ENCODE measurements at places on chromosomes 6 and 20.

GRCh38 chr6:149285626-149286025 lies 31.9 kb upstream of the TAB2 start:
- DNase-seq, result no peak

GRCh38 chr6:61940919-61941318 lies 345.1 kb downstream of the KHDRBS2 start:
- no peak for DNase-seq

- DNase-seq, result no peak
Measured at GRCh38 chr6:22958677-22959076, 389.3 kb downstream of the HDGFL1 start.

- DNase-seq, result no peak
Measured at GRCh38 chr6:85726206-85726605, 83.5 kb upstream of the SYNCRIP start.

GRCh38 chr20:5626603-5627002 lies 123.6 kb upstream of the SHLD1 start:
- DNase-seq, result no peak

- peak; percentile 50 for DNase-seq
Measured at GRCh38 chr6:10720265-10720959, 2.5 kb upstream of the TMEM14C start.

GRCh38 chr20:50399917-50400704 lies 110.1 kb upstream of the PTPN1 start:
- DNase-seq, result no peak

- DNase-seq, result no peak
Measured at GRCh38 chr20:51840865-51841264, 38.5 kb upstream of the SALL4 start.

DNA sequence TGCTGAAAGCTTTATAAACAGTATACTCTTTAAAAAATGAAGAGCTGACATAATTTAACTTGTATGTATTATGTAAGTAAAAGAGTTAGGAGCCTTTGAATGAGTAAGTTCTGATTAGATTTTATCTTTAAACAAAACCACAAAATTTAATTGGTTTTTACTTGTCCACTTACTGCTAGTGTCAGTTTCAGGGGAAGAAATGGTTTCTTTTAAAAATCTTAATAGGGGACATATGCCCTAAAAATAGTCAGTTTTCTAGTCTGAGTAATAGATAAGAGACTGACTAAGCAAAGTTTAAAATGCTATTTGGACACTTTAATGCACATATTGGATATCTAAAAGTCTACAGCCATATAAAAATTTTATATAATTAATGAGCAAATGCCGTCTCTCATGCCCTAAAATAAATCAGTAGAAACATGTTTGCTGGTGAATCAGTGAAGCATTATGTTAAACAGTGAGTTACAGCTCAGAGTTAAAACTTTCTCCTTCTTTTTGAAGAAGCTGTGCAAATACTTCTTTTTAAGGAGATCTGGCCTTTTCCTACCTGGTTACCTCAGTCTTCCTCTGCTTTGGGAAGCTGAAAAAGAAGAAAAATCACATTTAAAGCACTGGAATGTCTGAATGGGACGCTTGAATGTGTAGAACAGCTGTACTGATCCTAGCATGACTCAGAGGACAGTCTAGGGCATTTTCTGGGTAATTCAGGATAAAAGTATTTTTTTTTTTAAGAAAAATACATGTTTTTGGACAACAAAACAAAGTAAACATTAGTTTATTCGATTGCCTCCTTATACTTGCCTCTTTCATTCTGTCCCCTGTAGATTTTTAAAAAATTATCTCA lies 55.3 kb downstream of the CDH26 start:
- no peak for DNase-seq

DNA sequence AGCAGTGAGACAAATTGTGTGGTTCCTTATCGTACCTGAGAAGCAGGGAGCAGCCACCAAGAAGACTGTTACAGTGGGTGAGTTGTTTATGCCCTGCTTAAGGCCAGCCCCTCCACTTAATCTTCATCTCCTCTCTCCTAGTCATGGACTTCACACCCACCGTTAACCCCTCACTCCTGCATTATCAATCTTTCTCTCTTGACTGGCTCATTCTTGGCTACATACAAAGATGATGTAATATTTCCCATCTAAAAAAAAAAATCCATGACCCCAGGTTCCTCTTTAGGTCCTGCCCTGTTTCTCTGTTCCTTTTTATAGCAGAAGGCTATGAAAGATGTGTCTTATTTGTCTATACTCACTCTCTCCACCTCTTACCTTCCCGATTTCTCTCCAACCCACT lies 72.4 kb downstream of the SHLD1 start:
- no peak for DNase-seq

- no peak for DNase-seq
Measured at GRCh38 chr6:137536104-137536773, 42.0 kb upstream of the OLIG3 start.

- no peak for DNase-seq
Measured at GRCh38 chr6:20669571-20670314, 135.5 kb downstream of the CDKAL1 start.

GRCh38 chr20:15065794-15066193 lies 728.4 kb upstream of the FLRT3 start:
- DNase-seq, result no peak

- no peak for DNase-seq
Measured at GRCh38 chr6:124765280-124765679, 197.0 kb upstream of the RNF217 start.

- DNase-seq, result no peak
Measured at GRCh38 chr6:166437661-166438060, 54.9 kb upstream of the MPC1 start.
